ENCODE measurements at places on chromosomes 3 and 15.

DNA sequence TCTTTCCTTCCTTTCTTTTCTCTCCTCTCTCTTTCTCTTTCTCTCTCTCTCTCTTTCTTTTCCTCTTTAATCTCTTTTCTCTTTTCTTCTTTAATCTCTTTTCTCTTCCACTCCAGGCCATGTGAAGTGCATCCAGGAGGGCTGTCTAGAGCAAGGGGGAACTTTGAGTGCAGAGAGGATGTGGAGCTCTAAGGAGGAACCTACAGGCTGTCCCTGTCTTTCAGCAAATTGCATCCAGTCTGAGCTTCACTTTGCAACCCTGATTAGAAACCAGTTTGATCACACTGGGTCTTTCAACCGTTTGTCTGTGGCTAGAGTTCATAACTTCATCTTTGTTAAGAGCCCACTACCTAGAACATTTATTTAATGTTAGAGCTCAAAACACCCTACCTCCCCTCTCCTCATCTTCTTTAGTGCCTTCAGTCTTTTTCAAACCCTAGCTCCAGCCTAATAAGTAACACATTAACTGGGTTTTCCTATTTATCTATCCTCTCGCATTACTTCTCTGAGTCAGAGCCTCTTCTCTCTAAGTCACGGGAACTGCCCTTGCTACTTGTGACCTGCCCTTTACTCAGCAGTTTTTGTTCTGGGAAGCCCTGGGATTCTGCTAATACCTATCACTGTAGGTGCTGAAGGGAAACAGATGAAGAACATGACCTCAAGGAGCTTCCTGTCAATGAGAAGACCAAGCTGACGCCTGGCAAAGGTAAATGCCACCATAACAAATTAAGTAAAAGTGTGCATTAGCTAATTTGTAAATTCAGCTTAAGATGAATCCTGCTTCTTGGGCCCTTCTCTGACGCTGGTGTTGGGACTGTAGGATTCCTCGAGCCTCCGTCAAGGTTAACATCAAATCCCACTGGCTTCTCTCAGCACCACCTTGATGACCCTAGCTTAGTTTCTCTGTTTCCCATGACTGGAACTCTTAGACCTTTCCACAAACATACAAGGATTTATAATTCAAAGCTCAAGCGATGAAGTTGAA is at the start of gene GCNT3:
Gene GCNT3, plus strand, starts transcription at position 508 of the 985 bp plus-strand sequence. CDS start 6,456 bp downstream, outside the sequence.
- no peak for DNase-seq

- DNase-seq, result no peak
Measured at GRCh38 chr3:125112981-125113380, 57.2 kb upstream of the HEG1 start.

DNA sequence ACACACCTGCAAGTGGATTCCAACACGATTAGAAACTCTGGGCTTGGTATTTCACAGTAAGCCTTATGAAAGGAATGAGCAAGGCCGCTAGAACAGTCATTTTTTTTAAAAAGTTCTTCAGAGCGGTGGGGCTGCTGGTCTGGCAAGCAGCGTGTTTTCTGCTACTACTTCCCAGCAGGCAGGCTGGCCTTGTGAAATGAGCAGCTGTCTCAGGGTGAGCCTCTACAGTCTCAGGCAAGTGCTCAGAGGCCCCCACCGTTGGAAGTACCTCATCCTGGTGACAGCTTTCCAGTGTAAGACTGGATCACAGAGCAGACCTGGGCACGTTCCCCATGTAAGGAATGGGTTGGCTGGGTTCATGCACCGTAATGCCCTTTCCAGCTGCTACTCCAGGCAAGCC is 119.2 kb downstream of the LRIG1 start:
- no peak for DNase-seq

- no peak for DNase-seq
Measured at GRCh38 chr3:194466761-194467356, 19.9 kb downstream of the ATP13A3 start.

GRCh38 chr3:35042210-35042991 is 596.9 kb upstream of the ARPP21 start:
- DNase-seq, result no peak

- DNase-seq, result no peak
Measured at GRCh38 chr3:152019508-152019907, 146.1 kb downstream of the SUCNR1 start.

GRCh38 chr3:45754461-45754860 is 41.9 kb downstream of the SLC6A20 start:
- DNase-seq, result no peak

DNA sequence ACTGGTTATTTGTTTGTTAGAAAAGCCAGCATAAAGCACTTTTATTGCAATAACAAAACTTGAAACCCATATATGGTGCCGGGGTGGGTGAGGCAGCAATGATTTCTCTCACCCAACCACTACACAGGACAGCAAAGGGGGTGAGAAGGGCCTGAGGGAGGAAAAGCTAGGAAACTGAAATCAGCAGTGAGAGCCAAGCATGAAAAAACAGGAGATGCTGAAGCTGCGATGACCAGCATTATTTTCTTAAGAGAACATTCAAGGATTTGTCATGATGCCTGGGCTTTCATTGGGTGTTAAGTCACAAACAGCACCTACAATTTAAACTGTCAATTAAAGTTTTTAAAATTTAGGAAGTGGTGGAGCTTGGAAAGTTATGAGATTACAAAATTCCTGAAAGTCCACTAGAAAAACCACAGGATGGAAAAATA is 11.9 kb upstream of the TM4SF4 start:
- no peak for DNase-seq

DNA sequence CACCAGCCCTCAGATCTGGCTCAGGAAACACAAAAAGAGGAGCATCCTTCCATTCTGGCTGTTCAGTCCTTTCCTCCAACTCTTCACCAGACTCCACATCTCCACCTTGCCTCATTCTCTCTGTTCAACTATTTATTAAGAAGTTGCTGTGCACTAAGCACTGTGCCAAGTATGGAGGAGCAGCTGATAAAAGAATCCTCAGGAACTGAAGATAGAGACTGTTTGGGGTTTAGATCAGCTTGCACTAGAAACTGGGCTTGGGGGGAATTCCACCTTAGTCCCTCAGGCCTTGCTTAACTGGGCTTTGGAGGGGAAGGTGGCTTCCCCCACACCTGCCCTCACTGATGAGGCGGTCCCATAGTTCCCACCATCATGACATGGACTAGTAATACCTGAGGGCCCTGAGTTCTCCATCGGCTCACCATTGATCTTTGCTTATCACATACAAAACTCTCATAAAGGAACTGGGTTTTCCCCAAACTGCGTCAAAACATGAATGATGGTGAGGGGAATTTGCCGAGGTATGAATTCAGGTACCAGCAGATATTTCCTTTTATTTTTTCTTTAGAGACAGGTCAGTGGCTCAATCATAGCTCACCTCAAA is 1.7 kb upstream of the CCR8 start:
- no peak for DNase-seq
